ENCODE measurements at places on chromosomes 4 and X.

DNA sequence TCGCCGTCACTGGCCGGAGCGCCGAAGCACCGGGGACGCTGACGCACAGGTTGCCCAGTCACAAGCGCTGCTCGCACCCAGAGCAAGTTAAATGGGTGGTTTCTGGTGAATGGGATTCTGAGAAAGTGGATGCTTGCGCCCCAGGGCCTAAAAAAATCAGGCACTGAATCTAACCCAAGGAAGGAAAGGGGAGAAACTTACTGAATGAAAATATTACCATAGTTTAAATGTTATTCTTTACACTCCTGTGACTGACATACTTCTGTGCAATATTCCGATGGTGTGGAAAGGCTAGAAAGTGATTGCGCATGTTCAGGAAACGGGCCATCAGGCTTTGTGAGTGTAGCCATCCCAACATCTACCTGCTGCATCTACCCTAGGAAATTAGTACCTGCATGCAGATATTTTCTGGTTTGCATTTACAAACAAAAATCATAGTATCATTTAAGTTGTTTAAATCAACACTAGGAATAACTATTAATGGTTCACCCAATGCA, 838 bp upstream of the ABCG2 start:
- no peak for DNase-seq

DNA sequence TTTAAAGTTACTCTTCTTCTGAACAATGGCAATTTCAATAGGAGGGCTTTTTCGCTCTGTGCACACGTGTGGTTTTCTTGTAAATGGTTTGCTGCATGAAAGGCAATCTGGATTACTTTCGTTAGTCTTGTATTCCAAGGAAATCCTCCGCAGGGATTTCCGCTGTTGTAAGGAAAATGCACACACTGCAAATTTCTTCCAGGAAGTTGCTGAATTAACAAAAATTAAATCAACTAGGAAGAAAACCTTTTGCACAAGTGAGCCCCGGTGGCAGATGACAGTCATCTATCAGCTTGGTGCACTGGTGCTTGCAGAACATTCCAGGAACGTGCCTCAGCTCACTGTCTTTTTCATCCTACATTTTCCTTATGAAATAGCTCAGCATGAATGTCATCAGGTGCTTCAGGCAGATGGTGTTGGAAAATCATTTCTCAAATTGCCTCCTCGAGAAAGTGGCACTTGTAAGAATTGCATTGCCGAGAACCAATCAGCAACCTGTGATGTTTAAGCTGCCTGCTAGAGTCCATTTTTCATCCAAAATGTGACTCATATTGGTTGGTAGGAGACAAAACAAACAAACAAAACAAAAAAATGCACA, 272.4 kb upstream of the VCX start:
- no peak for DNase-seq

GRCh38 chr4:101355246-101355645, 7.9 kb upstream of the PPP3CA start:
- no peak for DNase-seq

GRCh38 chr4:134948110-134948642, 746.6 kb upstream of the PABPC4L start:
- no peak for DNase-seq

DNA sequence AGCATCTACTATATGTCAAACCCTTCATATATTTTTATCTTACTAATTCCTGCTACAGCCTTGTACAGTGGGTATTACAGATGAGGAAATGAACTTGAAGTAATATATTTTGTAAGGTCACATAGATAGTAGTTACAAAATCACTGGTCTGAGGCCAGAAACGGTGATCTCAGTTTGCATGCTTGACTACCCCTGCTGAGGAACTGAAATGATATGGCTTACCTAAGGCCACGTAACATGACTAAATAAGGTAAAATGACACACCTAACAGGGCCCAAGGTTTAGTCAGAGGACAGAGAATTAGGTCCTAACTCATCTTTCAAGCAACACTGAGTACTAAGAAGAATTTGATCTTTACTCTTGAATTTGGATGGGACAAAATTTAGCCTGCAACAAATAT, 1.5 kb upstream of the COMMD8 start:
- no peak for DNase-seq

DNA sequence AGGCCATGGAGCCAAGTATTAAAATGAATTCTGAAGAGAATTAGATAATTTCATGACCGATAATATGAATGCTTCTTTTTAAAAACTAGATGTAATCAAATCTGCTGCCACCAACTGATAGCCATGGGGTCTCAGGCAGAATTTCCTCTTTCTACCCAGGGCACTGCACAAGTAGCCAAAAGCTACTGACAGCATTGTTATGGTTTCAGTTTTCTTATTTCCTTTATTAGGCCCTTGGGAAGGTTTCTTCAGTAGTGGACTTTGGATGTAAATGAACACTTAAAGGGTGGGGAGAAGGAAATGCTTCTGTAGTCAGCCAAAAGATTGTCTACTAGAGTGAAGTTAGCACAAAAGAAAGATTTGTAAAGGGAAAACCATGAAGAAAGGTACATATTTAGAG, 686.0 kb downstream of the ADGRL3 start:
- DNase-seq, result no peak

DNA sequence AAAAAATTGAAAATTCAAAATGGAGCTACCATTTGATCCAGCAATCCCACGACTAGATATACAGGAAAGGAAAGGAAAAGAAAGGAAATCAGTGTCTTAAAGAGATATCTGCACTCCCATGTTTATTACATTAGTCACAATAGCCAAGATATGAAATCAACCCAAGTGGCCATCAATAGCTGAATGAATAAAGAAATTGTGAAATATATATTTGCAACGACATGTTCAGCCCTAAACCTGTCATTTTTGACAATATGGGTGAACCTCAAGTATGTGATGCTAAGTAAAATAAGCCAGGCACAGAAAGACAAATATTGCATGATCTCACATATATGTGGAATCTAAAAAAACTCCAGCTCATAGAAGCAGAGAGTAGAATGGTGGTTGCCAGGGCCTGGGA, 155.1 kb downstream of the ANXA5 start:
- no peak for DNase-seq

- no peak for DNase-seq
These were observed 128.6 kb upstream of the NPY2R start for GRCh38 chr4:155079871-155080270.

GRCh38 chr4:2322841-2323240, 60.9 kb upstream of the MXD4 start:
- DNase-seq, result no peak

GRCh38 chrX:136147315-136147901, at the start of gene FHL1:
Gene FHL1, plus strand, starts transcription at chrX:136147533.
- DNase-seq, result no peak

DNA sequence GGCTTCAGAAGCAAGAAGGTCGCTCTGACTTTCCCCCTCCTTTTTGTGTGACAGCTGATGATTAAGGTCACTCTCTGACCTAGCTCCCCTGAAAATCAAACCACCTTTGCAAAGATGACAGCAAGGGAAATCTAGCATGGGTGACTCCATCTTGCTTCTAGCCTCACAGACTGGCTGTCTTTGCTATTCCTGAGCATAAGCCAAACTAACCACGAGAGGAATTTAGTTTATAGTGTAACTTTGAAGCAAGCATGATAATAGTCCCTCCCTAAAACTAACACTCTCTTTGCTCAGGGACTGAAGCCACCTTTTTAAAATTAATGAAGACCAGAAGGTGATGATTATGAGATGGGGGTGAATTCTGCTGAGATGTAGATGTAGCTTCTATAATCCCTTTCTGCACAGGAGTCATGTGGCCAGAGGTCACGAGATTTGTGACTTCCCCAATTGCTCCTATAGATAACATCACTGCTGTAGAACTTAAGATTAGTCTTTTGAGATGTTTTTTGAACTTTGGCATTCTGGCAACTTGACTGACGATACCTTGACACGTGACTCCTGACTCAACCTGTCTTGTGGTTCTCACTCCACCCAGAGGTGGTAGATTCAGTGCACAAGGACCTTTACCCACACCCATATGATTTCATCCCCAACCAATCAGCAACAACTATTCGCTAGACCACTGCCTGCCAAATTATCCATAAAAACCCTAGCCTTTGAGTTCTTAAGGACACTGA, 14.9 kb upstream of the PDE5A start:
- DNase-seq, result no peak

DNA sequence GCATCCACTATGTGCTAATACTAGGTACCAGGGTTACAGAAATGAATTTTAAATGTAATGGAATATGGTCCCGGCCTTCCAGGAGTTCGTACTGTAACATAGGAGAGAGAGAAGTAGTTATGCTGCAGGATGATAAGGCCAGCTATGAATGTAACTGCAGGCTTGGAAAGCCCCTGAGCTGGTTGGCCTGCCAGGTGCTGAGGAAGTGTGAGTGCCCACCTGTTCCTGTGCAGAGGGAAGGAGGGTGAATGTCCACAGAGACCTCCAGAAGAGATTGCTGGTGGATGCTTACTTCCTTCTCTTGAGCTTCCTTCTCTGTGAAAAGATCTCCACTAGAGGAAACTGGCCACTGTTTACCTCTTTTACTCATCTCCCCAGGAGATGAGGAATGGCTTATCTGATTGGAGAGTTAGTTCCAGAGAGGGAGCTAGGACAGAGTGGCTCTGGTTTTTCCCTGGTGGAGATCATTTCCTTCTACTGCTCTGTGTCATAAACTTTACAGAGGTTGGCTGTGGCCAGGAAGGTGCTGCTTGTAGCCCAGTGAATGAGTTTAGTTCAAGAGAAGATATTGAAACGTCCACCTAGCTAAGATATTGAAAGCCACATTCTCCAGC, 114.0 kb upstream of the LNX1 start:
- no peak for DNase-seq

GRCh38 chr4:166838975-166839614, 395.2 kb downstream of the SPOCK3 start:
- no peak for DNase-seq

GRCh38 chrX:65607070-65607742, 60.2 kb upstream of the MSN start:
- no peak for DNase-seq

DNA sequence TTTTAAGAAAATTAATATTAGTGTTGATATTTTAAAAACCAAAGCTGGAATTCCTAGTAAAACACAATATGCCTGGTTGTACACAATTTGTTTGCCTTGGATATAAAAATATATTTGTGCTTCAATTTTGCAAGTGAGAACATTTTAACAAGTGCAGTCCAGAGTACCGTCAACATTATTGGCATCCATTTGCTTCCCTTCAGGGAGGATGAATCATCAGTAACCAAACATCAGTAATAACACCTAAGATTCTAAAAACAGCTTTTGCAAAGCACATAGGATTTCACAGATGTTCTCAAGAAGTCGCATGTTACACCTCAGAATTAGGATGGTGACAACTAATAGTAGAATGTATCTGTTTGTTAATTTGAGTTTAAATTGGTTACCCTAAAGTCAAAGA, 262.6 kb upstream of the BMP3 start:
- no peak for DNase-seq

DNA sequence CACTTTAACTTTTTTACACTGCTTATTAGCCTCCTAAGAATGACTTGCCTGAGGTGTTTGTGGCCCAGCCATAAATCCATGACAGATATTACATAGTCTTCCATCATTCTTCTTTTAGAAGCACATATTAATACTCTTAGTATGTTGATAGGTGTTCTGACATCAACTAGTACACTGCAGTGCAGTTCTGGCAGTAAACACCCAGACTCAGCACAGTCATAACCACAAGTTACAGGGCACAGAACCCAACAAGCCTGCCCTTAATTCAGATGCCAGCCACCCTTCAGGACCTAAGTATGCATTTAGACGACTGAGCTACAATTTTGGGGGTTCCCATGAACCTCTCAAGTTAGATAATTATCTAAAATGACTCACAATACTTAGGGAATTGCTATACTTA, 36.5 kb upstream of the GUCY1B1 start:
- no peak for DNase-seq

GRCh38 chrX:70476934-70477733, 32.5 kb downstream of the DLG3 start:
- peak; percentile 5 for DNase-seq

GRCh38 chr4:98026362-98026761, 116.9 kb downstream of the STPG2 start:
- no peak for DNase-seq

- peak; percentile 31 for DNase-seq
These were observed 206.3 kb downstream of the SHROOM3 start for GRCh38 chr4:76641351-76641750.

DNA sequence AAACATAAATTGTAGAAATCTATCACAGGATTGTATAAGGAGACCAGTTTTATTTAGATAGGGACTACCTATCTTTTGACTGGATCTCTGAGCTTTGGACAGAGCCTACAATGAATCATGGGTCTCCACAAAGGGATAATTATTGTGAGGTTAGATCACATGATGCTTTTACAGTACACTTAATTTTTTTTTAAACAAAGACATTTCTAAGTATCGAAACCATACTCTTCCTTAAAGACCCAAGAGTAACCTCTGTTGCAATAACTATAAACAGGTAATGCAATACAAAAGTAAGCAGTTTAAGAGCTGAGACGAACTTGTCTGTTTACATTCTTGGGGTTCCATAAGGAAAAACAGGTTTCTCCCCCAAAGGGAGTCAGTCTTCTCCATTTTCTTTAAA, 64.3 kb upstream of the GABRE start:
- DNase-seq, result no peak

GRCh38 chrX:7146020-7146702, 1.4 kb upstream of the STS start:
- no peak for DNase-seq

GRCh38 chr4:99144070-99144469, at the start of gene ADH4:
Gene ADH4, minus strand, starts transcription at chr4:99144297. Its CDS starts 75 bp downstream, at chr4:99144222.
- DNase-seq, result no peak

- no peak for DNase-seq
These were observed 187.6 kb downstream of the TSPAN5 start for GRCh38 chr4:98470831-98471230.

DNA sequence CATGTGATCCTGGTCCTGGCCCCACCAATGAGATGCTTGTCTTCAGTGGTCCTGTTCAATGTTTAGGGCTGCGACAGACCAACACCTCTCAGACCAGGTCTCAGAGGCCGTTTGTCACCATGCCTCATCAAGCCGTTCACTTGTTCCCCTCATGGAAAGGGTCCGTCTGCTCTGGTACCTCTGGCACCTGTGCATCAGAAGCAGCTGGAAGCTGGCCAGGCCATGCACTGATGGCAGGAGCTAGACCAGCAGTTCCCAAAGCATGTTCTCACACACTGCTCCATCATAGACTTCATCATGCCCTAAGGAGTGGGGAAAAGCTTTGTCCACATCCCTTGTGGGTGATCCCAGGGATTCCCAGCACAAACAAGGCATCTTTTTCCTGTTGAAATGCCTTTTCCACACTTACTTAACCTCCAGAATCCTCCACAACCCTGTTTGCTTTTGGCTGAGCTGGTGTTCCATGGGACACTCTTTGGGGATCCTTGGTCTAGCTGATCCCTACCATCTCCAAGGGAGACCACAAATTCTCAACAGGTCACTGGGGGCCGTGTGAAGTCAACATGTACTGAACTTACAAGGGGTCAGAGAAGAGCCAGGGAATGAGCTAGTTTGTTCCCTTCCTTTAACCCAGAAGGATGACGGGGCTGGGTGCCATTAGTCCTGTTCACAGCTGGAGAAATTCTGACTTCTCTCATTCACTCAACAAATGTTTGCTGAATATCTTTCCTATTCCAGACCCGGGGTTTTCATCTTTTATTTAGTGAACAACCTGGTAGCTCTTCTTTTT, 21.8 kb downstream of the SH3TC1 start:
- no peak for DNase-seq
